Urinary bladder (tissue), 4 donors: ENCODE measurements at places on chromosomes 6 and 20. TPM values are rescaled to one million over a fixed set of nuclear protein-coding genes. Genes with fewer than 3 reads are reported as not detected.

DNA sequence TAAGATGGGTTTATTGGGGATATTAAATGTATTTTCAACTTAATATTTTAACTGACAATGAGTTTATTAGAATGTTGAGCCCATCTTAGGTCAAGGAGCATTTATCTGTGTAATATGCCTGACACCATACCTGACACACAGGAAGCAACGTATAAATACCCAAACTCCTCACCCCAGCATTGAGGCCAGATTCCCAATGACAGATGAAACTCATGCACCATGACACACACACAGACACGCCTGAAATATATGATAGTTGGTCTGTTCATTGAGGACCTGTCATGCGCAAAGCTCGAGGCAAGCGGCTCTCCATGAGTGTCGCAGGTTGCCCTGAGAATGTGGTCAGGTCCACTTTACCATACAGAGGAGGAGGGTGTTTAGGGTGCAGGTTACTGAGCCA is 64.1 kb downstream of the GFOD1 start:
- DNase-seq = no peak

- DNase-seq = no peak
Observed at GRCh38 chr6:37171201-37171969, 1.4 kb downstream of the PIM1 start.

- no peak for DNase-seq
Observed at GRCh38 chr6:161568885-161569456, 295.1 kb upstream of the AGPAT4 start.

DNA sequence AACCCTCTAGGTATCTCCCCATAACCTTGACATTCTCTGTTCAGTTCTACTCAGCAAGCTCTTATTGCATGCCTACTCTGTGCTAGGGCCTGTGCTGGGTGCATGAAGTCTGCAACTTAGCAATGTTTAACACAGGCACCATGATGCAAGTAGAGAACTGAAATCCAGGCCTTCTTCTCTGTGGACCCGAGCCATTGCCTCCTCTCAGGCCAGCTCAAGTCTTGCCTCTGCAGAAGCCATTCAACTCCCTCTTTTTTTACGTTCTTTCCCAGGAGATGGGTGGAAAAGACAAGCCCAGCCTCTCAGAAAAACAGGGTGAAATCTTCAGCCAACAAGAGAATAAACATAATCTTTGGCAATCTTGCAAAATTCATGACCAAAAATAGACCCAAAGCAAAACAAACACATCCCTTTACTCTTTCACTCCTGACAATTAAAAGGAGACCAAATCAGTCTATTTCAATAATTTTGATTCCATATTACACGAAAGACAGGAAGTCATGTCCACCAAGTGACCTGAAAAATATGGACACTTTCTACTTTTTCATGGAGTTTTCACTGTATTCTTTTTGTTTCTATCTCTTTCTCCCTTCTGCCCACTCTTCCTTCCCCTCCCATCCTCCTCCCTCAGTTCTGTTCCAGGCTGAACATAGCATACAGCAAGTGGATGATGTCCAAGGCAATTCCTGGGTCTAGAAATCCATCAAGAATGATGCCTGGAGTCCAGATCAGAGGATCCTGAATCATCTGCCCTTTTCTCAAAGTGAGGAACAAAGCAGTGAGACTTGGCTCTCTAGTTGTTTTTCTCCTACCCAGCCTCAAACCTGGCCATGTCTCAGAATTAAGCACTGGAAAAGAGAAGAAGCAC is 45.4 kb upstream of the MOCS1 start:
- DNase-seq = no peak

GRCh38 chr6:31776989-31777666 is at the start of gene VWA7:
VWA7 (minus strand) TSS chr6:31777328; CDS start chr6:31776779, 549 bp downstream.
- DNase-seq = no peak

GRCh38 chr6:1630212-1630770 is 20.6 kb downstream of the FOXC1 start:
- DNase-seq = no peak

DNA sequence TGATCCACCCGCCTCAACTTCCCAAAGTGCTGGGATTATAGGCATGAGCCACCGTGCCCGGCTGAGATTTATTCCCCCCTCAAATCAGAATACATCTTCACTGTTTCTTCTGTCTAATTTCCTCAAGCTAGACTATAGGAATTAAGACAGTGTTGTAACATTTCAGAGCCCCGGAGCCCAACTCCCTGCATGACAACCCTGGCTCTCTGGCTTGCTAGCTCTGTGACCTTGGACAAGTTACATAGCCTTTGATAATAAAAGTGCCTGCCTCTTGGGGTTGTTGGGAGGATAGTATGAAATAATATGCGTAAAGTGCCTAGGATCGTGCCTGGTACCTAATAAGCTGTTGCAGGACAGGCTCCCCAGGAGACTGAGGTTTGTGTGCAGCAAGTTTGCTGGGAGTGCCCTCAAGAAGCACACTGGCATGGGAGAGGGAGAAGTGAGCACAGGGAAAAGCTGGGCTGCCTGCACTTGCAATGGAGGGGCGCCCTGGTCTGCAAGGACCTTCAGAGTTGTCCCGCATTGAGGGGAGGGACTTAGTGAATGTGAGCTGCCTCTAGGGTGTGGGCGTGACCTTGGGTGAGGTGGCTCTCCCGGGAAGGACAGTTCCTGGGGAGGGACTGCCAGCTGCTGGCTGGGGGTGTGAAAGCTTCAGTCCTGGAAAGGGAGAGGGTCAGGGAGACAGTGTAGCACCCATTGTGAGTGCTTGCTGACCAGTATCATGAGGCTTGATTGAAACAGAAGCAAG is 43.4 kb downstream of the TAF8 start:
- no peak for DNase-seq

DNA sequence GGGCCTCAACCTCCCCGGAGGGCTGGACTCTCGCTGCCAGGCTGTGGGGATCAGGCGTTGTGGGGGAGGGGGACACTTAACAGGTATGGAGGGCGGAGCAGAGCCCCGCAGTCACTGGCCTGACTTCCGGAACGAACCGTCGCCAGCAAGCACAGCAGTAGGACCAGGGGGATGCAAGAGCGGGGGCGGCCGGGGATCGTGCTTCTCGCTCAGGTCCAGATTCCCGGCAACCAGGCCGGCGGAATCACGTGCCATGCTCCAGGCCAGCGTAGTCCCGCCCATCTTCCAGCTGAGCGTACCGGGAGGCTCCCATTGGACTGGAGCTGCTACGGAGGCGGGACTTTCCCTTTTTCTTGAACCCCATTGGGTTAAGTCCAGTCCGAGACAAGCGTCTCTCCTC is 10.0 kb upstream of the POU5F1 start:
- no peak for DNase-seq

GRCh38 chr20:50098259-50098658 is 14.7 kb downstream of the UBE2V1 start:
- DNase-seq = no peak

DNA sequence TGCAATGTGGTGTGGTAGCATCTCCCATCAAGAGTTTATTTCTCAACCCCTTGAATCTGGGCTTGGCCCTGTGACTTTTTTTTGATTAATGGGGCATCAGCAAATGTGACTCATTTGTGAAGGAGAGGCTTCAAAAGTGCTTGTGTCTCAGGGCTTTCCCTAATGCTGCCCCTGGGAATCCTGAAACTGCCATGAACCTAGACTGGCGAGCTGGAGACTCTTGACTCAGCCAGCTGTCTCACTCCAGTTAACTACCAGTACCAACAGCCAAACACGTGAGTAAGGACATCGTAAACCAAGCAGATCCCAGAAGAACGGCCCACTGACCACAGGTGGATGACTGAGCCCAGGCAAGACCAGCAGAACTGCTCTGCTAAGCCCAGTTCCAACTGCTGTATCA is 72.8 kb upstream of the ADTRP start:
- no peak for DNase-seq

DNA sequence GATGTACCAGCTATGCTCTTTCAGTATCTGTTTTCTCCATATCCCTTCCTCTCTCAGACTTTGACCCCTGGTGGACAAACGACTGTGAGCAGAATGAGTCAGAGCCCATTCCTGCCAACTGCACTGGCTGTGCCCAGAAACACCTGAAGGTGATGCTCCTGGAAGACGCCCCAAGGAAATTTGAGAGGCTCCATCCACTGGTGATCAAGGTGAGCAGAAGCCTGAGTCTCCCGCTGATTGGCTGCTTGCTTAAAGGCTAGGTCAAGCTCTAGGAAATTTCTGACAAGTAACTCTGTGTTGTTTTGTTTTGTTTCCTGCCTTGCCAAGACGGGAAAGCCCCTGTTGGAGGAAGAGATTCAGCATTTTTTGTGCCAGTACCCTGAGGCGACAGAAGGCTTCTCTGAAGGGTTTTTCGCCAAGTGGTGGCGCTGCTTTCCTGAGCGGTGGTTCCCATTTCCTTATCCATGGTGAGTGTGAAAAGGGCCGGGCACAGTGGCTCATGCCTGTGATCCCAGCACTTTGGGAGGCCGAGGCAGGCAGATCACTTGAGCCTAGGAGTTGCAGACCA is 28.6 kb downstream of the C6orf89 start:
- no peak for DNase-seq

GRCh38 chr6:160258346-160259142 is at the start of gene SLC22A2:
SLC22A2 (minus strand) TSS chr6:160258821; CDS start chr6:160258757, 64 bp downstream.
- DNase-seq = no peak

DNA sequence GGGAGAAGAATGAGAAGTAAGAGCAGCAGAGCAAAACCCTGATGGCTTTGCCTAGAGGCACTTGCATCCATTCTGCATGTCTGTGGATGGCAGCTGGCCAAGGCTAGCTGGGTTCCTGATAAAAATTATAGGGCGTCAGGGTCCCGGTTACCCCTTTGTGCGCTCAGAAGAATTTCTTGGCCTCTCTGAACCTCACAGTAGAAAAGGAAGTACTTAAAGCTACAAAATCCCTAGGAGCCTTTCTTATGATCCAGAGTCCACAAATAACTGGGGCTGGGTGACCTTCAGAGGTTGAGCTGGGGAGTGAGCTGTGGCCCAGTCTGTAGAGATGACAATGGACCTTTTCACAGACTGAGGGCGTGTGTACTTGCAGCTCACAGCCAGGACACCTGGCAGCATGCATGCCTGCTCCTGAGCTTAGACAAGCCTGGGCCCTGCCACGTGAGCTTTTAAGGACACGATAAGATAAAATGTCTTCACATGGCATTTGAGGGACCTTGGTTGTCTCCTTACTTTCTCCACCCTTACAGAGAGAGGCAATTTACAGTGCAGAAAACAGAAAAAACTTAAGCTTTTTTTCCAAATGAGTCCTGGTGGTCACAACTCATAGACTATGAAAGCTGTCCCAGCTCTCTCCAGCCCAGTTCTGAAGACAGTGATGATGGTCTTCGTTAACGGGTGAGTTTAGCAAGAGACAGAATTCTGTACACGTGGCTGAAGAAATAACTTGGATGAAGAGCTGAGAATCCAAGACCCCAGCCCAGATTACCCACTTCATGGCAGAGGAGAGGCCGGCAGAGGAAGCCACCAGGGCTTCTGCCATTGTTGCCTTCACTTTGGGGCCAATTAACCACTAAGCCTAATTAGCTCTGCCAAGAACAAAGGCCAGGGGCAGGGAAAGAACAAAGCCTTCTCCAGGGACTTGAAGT is 50.3 kb downstream of the FOXA2 start:
- no peak for DNase-seq

DNA sequence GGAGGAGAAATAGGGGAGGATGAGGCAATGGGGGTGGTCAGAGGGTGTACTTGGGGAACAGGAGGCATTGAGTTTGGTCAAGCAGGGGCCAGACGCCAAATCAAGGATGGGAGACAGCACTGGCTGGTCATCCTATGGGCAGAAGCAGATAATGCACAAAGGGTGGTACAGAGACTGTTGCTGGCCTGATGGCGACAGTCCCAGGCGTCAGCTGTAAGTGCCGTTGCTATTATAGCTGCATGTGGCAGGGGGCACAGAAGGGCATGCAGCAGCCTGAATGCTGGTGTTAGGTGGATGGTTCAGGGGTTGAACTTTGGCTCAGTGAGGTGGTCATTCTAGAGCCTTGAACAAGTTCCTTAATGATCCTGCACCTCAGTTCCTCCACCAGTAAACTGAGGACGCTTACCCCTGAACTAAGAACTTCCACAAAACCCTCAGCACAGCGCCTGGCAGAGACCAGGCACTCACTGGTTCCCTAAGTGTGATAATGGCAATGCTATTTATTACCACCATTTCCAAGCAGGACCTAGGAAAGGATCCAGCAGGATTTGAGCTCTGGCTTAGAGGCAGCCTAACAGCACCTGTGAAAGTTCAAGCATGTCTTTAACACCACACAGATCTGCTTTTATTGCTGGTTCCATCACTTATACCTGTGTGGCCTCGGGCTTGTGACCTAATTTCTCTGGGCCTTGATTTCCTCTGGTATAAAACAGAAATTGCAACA is 162.7 kb downstream of the INSM1 start:
- no peak for DNase-seq

DNA sequence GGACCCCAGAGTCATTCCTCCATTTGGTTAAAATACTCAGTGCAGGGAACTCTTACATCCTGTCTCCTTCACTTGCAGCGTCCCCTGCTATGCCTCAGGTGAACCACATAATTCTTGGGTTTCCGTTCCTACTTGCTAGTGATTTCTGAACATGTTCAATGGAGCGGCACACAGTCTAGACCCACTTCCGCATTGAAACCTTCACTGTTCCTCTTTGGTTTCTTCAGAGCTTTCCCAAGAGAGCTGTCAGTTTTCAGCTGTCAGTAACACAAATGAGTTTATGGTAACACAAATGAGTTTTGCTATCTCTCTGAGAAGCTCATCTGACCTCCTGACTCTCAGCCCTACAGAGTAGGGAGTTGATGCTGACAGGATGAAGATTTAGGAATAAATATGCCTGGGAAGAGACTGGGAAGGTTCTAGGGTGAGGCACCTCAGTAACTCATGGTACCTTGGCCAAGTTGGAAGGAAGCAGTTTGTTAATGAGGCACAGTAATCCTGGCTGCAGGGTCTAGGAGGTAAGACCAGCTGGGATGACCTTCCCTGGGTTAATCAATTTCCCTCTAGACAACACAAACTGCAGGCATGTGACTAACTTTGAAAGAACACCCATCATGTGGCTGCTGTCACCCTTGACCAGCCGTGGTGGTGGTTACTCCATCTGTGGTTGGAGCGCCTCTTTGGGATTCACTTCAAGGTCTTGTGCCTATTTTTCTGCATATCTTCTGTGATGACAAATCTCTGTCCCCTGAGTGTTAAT is 5.4 kb downstream of the SYS1 start:
- no peak for DNase-seq

GRCh38 chr20:13990465-13990864 is at the start of gene SEL1L2:
SEL1L2 (minus strand) TSS chr20:13990614; CDS start chr20:13990534, 80 bp downstream.
- no peak for DNase-seq

GRCh38 chr6:35213824-35214756 is at the start of gene SCUBE3:
SCUBE3 (plus strand) TSS chr6:35213956; CDS start chr6:35214419, 463 bp downstream.
- no peak for DNase-seq

The CFAP61 gene
- total RNA-seq = 0.32 TPM

The PTCHD4 gene
- 0.95 TPM for total RNA-seq

The DNPH1 gene
- total RNA-seq = 18.2 TPM

The SCUBE3 gene
- total RNA-seq = 3.9 TPM

The RWDD1 gene
- total RNA-seq = 37.1 TPM

The APOBEC2 gene
- 11.4 TPM for total RNA-seq

The MDFI gene
- total RNA-seq = 32.6 TPM
